NCI-H1105 (cell line): ENCODE measurements at places on chromosomes 3 and 15.

GRCh38 chr3:134427400-134428111, 53.3 kb upstream of the AMOTL2 start:
- DNase-seq: no peak

- peak; percentile 62 for DNase-seq
These were observed 5.8 kb upstream of the RPL29 start for GRCh38 chr3:52001443-52001974.

DNA sequence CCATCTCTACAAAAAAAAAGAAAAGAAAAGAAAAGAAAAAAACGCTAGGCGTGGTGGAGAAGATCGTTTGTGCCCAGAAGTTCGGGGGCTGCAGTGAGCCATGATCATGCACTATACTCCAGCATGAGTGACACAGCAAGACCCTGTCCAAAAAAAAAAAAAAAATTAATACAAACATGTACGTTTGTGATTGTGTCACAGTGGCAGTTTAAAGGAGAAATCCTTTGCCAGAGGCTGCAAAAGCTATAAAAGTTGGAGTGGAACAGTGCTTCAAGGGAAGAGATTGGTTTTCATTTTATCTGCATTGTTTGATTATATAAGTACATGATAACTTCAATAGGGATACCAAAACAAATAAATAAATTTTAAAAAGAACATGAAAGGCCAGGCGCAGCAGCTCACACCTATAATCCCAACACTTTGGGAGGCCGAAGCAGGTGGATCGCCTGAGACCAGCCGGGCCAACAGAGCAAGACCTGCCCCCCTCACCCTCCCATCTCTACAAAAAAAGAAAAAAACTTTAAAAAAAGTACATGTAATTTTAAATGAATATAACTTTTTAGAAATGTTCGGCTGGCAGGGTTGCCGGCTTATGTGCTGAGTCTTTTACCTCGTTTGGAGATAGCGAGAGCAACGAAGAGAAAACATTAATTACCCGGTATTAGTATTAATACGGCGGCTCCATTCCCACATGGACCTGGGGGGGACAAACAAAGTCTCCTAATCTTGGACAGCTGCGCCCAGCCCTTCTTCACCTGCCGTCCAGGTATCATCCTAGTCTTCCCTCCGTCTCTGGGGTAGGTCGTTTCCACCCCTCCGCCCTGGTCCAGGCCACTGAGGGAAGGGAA, 573 bp upstream of the DIS3L start:
- DNase-seq: no peak

DNA sequence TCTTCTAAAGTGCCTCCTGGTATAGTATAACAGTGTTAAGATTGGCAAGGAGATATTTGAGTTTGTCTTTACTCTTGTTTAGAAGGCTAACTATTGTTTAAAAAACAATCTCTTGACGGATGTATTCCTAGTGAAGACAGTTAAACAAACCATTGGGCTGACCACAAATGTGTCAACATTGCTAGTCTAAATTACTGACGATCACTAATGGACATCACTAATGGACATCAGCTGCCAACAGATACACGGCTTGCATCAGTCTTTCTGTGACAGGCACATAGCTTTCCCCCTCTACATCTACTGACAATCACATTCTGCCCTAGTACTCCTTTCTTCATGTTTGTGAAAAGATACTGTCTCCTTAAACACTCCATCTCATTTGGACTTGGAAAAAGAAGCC, 57.1 kb upstream of the ETV5 start:
- DNase-seq: no peak

GRCh38 chr15:29320420-29320819, 50.8 kb upstream of the NSMCE3 start:
- no peak for DNase-seq

DNA sequence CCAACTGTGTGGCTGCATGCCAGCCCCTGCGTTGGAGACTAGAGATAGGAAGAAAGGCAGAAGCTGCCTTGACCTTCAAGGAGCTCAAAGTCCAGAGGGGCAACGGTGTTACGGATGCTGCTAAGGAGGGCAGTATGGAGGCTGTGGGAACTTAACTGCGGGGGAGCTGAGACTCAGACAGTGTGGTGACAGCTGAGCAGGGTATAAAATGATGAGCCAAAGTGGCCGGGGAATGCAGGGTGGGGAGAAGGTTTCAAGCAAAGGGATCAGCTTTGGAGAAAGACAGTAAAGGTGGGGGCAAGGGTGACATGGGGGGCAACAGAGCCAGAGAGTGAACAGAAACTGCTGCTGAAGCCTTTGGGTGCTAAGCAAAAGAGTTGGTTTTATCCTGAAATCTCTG, 6.2 kb upstream of the CYP1A2 start:
- DNase-seq: no peak

DNA sequence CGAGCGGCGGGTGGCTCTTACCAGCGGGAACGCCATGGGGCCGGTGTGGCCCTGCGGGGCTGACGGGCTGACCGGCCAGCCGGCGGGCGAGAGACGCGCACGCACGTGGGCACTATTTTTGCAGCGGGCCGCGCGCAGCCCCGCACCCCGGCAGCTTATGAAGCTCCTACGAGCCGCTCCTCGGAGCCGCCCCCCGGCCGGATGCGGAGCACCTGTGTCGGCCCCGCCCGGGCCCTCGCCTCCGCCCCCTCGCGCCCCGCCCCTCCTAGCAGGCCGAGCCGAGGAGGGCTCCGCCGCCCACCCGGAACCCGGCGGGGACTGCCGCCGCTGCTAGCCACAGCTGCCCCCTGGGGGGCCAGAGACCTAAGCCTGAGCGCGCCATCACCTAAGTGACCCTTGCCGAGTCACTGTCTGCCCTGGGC, 683 bp upstream of the CPEB1 start:
- no peak for DNase-seq

DNA sequence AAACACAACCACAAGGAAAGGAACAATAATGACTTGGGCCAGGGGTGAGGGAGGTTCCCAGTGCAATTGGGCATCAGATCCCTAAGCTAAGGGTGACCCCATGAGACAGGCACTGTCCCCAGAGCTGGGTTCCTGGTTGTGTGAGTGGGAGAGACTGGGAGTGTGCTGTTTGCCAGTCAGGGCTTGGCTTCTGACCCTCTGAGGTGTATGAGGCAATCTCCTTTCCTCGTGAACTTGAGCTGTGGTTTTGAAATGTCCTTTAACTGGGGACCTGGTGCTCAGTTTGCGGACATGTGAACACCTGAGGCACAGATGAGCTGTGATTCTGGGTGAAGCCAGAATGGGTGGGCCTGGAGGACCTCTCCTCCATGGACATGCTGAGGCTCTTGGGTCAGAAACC, 58.5 kb upstream of the PLXNA1 start:
- no peak for DNase-seq

DNA sequence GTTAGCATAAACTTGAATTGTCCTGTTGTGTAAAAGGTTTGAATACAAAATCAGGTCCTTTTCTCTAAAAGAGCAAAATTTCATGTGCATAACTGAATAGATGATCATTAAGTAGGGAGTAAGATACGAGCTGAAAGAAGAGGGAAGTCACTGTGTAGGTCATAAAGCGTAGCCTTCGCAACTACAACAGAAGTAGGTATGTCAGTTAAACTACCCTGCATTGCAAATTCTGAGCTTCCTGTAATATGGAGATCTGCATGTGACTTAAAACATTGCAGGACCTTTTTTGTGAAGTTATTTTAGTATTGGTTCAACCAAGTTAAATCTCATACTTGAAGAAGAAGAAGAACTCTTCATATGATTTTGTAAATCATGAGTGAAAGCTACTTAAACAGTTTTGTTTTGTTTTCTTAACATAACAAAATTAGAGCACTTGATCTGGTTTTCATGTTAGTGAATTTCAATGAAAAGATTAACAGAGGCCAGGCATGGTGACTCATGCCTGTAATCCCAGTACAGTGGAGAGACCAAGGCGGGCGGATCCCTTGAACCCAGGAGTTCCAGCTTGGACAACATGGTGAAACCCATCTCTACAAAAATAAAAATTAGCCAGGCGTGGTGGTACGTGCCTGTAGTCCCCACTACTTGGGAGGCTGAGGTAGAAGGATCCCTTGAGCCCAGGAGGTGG, 26.4 kb downstream of the ARMC8 start:
- DNase-seq: no peak

DNA sequence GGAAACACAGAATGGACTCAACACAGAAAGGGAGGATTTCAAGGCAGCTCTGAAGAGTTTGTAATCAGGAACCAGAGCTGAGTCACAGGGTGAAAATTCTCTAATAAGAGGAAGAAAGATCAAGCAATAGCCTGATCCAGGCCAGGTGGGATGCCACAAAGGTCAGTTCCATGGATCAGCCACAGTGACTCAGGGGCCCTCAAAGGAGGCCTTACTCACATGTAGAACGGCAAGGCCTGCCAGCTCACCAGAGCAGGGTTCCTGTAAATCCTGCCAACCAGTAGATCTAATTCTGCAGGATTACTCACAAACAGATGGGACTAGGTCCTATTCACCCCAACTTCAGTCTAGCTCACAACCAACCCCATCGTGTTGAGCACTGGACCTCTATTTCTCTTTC, 78.3 kb upstream of the PPP2R3A start:
- no peak for DNase-seq

DNA sequence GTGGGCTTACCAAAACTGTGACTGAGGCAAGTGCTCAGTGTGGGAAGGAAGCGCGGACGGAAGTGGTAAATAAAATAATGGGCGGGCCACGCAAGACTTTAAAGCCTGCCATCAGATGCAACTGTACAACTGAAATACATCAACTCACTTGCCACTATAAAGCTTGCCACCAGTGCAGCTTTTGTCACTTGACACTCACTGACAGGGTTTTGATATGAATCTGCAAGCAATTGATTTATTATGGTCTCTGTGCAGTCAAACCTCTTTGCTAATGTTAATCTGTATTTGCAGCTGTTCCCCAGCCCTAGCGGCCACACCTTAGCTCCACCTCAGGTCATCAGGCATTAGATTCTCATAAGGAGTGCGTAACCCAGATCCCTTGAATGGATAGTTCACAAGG, 2.3 kb upstream of the GFM1 start:
- DNase-seq: no peak

DNA sequence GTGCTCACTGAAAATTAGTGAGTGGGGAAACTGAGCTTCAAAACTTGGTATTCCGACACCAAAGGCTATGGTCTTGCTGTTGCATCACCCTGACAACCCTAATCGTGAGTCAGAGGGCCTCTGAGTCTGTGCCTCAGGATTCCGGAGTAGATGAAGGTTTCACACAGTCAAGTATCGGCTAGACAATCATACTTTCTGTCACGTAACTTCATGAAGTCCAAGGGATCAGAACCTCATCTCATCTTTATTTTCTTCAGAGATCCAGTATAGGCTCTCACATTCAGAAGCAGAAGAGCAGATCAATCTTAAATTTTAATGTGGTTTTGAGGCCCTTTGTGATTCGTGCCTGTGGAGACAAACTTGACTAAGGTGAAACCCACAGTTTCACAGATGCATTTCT, 26.1 kb upstream of the NECTIN3 start:
- no peak for DNase-seq

GRCh38 chr15:98786717-98787116, 138.4 kb downstream of the IGF1R start:
- no peak for DNase-seq

DNA sequence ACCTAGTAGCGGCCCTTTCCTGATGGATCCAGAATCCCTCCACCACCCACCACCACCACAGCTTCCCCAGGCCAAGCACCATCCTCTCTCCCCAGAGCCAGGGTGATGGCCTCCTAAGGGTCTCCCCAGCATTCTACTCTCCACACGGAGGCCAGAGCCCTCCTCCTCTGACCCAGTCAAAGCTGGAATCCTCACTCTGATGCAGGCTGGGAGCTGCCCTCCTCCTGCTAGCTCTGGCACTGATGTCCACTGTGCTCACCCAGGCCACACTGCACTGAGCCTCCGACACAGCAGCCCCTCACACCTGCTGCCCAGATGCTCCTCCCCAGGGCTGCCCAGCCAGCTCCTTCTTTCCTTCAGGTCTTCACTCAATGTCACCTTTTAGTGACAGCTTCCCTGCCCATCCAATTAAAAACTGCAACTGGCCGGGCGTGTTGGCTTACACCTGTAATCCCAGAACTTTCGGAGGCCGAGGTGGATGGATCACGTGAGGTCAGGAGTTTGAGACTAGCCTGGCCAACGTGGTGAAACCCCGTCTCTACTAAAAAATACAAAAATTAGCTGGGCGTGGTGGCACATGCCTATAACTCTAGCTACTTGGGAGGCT, 21.0 kb downstream of the XXYLT1 start:
- no peak for DNase-seq

DNA sequence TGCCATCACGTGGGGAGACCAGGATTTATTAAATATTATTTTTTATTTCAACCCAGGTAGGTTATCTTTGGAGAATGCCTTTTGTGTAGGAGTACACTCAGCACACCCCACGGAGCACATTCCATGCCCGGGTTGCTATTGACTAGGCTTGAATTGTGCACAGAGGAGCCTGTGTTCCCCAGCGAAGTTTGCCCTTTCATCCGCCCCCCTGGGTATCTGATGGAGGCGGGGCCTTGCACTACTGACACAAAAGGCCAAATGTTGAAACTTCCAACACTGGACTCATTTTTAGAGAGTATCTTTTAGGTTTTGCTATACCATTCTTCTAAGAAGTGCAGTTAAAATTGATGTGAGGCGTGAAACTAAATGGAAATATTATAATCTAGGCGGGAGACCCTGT, 39.3 kb upstream of the PPP4R2 start:
- no peak for DNase-seq

- no peak for DNase-seq
These were observed 7.4 kb upstream of the GSK3B start for GRCh38 chr3:120101624-120102023.

GRCh38 chr15:62067448-62068044, 769 bp downstream of the C2CD4A start:
- DNase-seq: peak; percentile 27

DNA sequence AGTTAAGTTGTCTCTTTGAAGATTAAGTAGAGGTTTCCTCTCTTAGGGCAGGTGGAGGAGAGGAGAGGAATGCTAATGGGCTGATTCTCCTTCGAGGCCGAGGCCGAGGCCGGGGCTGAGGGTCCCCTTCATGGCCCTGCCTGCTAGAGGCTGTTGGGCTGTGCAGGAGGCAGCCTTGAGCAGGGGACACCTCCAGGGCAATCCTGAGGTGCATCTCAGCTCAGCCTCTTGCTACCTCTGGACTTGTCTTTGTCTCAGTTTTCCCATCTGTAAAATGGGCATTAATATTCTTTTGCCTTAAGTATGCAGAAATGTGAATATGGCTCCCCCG, 97.7 kb upstream of the PRR20G start:
- no peak for DNase-seq

DNA sequence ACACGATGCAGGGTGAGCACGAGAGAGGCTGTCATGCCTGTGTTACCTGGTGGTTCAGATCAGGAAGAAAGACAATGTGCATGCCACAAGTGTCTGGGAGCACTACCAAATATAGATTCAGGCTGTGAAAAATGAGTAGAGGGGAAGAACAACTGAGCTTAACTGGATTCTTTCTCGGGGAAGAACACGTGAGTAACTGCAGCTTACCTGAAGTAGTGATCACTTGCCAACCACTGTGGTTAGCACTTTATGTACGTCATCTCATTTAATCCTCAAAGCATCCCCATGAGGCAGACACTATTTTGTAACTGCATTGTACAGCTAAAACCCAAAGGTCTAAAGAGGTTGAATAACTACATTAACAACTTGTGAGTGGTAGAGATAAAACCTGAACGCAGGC, 746.2 kb downstream of the TUSC7 start:
- no peak for DNase-seq

GRCh38 chr3:94064243-94064860, 1.5 kb downstream of the NSUN3 start:
- DNase-seq: no peak

GRCh38 chr15:59237924-59238331, 31.3 kb downstream of the LDHAL6B start:
- DNase-seq: no peak
